Iris pigment epithelial cell (primary cell): ENCODE measurements at places on chromosomes 11 and 22.

GRCh38 chr22:24992946-24993345 is 40.4 kb downstream of the KIAA1671 start:
- no peak for DNase-seq

- DNase-seq = no peak
Measured at GRCh38 chr11:111879637-111879960, 258 bp downstream of the CFAP68 start.

DNA sequence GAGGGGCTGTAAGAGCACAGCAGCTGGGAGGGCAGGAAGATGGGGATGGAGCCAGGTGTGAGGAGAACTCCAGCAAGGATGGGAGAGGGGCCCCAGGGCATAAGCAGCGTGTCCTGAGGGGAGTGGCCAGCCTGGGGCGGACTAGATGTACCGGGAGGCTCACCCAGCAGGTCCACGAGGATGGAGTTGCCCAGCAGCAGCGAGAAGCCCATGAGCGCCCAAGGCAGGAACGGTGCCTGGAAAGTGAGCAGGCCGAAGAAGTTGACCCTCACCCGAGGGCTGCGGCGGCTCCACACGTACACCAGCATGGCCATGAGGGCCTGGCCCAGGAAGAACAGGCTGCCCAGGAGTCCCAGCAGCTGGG is 1.3 kb downstream of the DERL3 start:
- DNase-seq = no peak

DNA sequence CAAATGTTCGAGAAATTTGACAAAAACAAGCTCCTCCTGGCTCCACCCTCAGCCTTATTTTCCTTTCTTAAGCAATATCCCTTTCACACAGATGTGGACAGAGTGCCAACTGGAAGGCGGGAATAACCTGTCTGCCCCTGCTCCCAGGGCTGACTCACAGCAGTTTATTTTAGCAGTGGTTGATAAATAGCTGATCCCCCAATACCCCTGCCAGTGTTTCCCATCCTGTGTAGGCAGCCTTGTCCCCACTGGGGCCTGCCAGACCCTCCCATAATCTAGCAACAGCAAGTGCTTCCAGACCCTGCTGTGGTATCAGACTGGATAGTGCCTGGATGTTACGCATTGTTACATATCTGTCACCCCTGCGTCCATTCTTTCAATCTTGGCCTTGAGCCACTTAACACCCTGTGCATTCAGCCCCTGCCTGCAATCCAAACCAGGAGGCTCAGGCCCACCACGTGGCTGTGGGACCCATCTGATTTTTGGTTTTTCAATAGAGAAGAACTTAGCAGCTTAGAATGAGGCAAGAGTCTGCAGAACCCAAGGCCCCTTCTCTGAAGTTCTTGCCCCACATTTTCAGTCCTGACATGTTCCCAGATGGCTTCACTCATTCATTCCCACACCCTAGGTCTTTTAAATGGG is 53.7 kb downstream of the PARVA start:
- peak; percentile 90 for DNase-seq

DNA sequence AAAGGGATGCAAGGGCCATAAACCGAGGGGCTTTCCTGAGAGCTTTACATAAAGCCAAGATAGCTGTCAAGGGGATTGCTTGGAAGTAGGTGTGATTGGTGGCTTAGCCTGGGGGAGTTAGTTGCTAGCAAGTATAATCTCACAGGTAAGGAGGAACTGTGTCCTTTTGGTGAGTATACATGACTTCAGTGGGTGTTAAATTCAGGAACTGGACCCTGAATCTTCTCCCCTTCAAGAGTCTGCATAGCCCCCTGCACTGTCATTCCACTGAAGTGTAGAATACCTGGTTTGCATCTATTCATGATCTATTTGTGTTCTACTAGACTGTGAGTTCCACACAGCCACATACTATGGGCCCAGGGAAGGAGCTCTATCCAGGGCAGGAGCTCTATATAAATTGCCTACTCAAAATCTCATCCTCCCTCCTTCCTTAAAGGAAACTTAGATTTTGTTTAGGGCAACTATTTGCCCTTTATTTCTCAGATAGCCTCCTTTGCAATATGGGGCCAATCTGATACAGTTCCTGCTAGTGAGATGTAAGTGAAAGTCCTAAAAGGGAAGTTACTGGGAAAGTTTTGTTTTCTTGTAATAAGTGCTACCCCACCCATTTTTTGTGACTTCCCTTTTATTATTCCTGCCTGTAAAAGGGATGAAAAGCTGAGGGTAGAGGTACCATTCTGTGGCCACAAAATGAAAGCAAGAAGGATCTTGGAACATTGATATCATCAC is 120.5 kb downstream of the PGR start:
- DNase-seq = no peak

- DNase-seq = no peak
Measured at GRCh38 chr22:37747715-37748100, 50.9 kb downstream of the TRIOBP start.

- no peak for DNase-seq
Measured at GRCh38 chr11:33891714-33892327, at the start of gene LMO2. TSS of gene LMO2 (minus strand) at chr11:33892076. CDS start at chr11:33869716, 22,360 bp downstream.

DNA sequence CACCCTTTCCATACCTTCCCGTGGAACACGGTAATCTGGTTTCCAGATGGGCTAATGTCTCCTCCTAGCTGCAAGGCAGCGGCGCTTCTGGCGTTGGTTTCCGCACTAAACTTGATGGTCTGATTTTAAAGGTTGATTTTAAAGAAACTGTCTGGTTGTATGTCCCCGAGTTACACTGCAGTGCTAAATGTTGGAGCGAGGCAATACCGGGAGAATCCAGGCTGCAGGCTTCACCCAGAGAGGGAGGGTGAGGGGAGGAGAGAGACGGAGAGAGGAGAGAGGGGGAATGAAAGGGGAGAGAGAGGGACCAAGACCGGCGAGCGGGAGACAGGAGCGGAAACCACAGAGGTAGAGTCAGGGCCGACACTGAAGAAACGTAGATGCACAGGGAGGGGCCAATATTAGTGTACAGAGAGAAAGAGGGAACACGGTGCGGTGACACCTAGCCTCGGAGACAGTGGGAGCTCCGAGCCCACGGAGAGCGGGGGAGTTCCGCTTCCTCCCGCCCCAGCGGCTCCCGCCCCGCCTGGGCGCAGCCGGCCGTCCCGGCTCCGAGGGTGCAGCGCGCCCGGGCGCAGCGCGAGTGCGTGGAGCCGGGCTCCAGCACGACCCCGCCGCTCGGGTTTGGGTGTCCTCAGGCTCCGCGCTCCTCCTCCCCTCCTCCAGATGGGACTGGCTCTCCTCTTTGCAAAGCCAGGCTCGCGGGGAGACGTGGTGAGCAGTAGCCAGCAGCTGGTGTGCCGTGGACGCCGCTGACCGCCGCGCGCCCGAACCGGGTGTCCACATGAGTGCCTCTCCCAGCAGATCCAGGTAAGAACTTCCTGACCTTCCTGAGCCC is 71.9 kb upstream of the GRAMD1B start:
- peak; percentile 21 for DNase-seq

DNA sequence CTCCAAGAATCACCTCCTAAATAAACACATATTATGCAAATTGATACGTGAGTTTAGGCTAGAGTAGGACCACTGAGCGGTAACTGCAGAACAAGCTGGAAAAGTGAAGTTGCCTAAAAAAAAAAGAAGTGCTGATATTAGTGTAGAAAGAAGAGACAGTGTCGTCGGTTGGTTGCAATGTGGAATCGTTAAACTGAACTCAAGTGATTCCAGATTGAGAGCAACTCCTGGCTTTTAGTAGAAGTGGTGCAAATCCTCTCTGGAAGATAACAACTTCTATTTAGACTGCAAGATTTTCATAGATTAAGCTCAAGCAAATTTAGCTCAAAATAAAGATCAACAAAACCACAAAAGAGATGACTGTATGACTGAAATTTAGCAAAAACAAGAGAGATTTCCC is 97.0 kb upstream of the PGR start:
- no peak for DNase-seq

GRCh38 chr11:111729071-111729830 is 36.9 kb downstream of the PPP2R1B start:
- peak; percentile 18 for DNase-seq

DNA sequence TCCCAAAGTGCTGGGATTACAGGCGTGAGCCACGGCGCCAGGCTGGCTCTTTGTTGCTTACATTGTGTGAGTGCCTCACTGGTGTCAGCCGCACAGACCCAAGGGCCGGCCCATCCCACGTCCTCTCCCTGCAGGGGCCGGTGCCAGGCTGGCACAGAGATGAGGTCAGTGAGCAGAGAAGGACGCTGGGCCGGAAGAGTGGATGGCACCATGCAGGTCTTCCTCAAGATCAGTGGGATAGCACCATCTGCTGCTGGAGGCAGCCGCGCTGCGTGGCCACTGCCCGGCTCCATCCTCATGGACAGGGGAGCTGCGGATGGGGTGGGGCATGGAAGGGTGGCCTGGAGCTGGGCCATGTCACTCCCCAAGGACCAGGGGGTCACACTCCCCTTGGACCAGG is 22.0 kb upstream of the FGF4 start:
- no peak for DNase-seq

GRCh38 chr11:21807350-21807749 is 385.5 kb upstream of the ANO5 start:
- DNase-seq = no peak

DNA sequence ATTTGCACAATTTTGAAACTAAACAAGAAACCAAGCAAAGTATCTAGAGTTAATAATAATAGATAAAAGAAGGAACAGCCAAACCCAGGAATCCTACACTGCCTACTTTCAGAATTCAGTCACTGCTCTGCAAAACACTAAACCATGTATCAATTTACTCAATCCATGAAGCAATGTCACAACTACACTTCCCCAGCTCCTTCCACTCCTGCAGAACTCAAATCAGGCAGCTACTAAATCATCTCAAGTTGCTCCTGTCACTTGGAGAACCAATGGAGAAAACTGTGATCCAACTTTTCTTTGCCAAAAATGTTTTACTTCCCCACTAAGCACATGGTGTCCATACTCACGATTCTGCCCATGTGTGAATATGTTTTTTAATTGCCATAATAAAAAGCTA is 24.9 kb upstream of the C11orf58 start:
- DNase-seq = no peak

- no peak for DNase-seq
Measured at GRCh38 chr11:118849825-118850224, 33.9 kb upstream of the CXCR5 start.

DNA sequence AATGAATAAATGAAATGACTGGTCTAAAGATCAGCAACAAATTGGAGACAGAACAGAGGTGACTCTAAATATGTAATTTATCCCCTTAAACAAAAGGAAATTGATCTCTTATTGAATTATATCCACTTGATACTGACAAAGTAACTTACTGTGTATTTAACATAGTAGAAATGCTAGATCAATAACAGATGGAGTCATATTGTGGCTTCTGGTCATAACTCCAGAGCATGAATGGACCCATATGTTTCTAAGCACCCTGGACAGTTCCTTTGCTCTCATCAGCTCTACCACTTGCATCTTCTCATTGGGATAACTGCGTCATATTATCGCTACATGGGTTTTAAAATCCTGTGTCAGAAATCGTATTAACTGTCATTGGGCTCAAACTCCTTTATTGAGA is 222.3 kb downstream of the ETS1 start:
- peak; percentile 72 for DNase-seq

- DNase-seq = peak; percentile 18
Measured at GRCh38 chr11:105230586-105230985, 91.0 kb upstream of the CARD18 start.

GRCh38 chr22:20752873-20753272 is 21.0 kb upstream of the SERPIND1 start:
- no peak for DNase-seq

- peak; percentile 99 for DNase-seq
Measured at GRCh38 chr22:42615092-42615859, 593 bp upstream of the POLDIP3 start.

DNA sequence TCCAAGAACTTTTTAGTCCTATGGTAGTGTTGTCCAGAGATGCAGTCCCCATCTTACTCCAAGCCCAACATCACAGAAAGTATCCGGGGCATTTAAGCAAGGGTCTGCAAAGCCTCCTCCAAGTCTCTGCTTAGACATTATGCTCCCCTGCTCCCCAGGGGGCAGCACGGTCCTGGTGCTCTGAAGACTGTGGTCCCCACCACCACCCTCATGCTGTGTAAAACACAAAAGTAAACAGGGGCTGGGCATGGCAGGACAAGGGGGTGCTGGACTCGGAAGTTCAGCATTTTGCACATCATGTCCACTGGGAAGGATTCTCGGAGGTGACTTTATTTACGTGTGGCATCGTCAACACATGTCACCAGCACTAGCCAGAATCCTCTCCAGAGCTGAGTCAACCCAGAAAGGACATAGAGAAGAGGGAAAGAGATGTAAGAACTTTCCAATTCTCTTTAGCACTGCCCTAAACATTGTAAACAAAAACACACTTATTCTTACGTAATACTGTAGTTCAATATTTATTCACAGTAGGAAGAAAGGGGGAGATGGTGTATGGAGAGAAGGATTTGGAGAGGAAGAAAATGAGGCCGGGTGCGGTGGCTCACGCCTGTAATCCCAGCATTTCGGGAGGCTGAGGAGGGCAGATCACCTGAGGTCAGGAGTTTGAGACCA is 37.7 kb downstream of the TCIRG1 start:
- DNase-seq = no peak

GRCh38 chr11:60221692-60222091 is 21.2 kb downstream of the MS4A4E start:
- DNase-seq = no peak

DNA sequence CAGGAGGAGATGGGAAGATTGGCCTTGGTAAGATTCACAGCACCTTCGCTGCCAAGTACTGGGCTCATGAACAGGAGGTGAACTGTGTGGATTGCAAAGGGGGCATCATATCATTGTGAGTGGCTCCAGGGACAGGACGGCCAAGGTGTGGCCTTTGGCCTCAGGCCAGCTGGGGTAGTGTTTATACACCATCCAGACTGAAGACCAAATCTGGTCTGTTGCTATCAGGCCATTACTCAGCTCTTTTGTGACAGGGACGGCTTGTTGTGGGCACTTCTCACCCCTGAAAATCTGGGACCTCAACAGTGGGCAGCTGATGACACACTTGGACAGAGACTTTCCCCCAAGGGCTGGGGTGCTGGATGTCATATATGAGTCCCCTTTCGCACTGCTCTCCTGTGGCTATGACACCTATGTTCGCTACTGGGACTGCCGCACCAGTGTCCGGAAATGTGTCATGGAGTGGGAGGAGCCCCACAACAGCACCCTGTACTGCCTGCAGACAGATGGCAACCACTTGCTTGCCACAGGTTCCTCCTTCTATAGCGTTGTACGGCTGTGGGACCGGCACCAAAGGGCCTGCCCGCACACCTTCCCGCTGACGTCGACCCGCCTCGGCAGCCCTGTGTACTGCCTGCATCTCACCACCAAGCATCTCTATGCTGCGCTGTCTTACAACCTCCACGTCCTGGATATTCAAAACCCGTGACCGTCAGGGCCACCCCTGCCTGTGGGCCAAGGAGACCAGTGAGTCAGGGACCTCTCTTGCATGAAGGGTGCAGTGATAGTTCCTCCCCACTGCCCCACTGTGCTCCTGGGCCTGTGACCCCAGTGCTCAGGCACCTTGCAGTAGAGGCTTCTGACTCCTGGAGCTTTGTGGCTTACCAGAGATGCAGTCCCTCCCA is 83.6 kb downstream of the BCR start:
- no peak for DNase-seq

GRCh38 chr11:17531636-17532113 is 12.5 kb downstream of the USH1C start:
- DNase-seq = peak; percentile 77
